Sciatic nerve (tissue), 2 donors: ENCODE measurements at places on chromosomes 11 and 22. TPM values are rescaled to one million over a fixed set of nuclear protein-coding genes. Genes with fewer than 3 reads are reported as not detected.

The ROM1 gene
- 15.2 TPM for total RNA-seq

The CDON gene
- total RNA-seq, result 29.4 TPM

DNA sequence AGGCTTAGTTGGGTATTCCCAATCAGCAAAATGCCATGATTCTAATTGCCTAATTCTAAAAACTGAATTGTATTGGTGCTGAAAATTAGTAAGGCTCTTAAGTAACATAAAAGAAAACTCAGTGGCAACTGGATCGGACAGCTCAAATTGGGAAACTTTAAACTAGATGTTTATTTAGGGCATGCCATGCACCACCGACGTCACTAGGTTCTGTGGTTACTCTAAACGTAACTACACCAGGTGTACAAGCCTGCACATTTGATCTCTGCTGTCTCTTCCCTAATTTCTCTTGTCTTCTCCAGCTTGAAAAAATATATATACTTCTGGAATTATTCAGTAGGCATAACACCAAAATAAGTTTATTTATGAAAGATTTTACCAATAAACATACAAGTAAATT is 378.2 kb downstream of the DCDC1 start:
- DNase-seq, result no peak

DNA sequence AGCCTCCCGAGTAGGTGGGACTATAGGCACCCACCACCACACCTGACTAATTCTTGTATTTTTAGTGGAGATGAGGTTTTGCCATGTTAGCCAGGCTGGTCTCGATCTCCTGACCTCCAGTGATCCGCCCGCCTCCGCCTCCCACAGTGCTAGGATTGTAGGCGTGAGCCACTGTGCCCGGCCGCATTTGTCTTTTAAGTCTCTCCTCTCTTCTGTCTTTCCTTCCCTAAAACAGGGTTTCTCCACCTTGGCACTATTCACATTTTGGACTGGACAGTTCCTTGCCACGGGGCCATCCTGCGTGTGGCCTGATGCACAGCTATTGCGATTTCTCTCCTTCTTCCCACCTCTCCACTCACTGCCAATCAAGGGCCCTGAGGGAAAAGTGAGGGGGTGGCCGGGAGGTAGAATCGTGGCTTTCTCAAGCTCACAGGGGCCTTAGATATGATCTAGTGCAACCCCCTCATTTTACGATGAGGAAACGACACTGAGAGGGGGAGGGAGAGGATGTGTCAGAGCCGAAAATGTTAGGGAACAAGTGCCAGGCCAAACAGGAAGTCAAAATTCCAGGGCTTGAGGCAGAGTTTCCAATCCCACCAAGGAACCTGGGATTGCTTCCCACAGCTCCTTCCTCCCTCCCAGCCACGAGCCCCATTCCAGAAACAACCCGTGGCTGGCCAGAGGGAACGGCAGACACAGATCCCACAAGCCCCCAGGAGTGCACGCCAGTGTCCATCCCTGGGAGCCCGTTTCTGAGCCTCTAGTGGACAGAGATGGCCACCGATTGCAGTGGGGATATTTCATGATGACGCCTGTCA is 21.2 kb downstream of the SCGB1A1 start:
- peak; percentile 75 for DNase-seq

DNA sequence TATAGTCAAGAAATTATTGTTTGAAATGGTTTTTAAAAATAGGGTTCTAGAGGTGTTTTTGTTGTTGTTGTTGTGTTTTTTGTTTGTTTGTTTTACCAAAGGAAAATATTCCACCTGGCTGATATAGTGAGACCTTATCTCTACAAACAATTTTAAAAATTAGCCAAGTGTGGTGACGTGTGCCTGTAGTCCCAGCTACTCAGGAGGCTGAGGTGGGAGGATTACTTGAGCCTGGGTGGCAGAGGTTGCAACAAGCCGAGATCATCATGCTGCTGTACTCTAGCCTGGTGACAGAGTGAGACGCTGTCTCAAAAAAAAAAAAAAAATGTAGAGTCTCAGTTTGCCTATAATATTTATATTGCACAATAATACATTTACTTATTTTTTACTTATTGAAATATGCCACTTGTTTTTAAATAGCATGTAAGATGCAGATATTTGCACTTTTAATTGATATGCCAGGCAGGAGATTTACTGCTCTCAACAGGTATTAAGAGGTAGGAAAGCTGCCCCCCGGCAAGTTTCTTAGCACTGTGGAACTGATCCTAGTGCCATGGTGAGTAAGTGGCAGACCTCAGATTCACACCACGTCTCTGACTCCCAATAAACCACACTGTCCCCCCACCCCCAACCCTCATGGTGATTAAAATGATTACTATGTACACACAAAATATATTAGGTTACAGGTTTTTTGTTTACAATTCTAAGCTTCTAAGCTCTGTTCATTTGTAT is 157.4 kb downstream of the TEAD1 start:
- no peak for DNase-seq

DNA sequence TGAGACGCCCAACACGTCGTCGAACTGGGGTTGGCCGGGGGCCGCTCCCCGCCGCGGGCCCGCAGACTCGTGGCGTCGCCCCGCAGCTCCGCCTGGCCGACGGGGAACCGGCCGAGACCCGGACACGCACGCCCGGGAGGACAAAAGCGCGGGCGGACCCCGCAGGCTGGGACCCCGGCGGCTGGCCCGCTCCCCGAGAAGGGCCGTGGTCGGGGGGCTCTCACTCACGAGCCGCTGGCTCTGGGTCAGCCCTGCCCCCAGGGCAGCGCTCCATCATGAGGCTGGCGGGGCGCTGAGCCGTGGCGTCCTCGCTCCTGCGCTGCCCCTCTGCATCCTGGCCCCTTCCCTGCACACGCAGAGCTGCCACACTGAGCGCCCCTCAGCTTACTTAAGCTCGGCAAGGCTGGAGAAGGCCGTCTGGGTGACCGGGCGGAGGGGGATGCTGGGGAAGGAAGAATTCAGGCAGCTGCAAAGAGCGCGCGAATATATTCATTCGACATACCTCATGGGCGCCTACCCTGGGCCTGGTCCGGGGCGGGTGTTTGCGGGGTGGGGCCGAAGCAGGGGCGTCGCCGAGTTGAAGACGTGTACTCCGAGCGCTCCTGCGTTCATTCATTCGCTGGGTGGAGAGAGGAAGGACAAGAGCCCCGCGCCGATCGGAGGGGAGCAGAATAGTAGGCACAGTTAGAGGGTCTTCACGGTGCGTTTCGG is 579 bp upstream of the CYB5R2 start:
- no peak for DNase-seq

GRCh38 chr11:1869427-1870325 is 16.8 kb downstream of the LSP1 start:
- no peak for DNase-seq

The CSNK2A3 gene
- total RNA-seq, result 2.1 TPM

DNA sequence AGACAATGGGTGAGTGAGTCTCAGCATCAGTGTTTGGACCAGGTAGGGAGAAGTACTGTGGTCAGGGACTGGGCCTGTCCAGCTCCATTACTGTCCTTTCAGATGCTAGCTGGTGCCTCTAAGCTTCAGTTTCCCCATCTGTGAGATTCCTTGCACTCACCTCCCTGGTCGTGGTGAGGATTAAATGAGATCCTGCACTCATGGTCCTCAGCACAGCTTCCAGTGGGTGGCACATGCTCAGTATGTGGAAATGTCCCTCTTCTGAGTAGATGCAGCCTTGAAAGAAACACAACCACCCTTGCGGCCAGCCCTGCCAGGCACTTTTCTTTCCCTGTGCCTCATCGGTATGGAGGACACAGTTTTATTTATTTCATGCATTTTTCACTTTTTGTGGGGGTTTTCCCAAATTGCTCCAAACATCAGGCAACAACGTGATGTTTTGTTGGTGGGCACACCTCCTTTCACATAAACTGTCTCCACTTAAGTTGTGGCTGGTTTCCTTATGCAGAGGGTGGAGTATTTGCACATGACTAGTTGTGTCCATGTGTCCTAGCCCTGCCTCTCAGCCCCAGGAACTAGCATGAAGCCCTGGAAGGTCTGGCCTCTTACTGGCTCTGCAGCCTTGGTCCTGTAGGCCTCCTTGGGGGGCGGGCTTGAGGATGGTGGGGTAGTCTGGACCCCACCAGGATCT is 1.1 kb downstream of the LZTR1 start:
- no peak for DNase-seq

- DNase-seq, result no peak
Measured at GRCh38 chr11:27653990-27654758, 46.1 kb downstream of the BDNF start.

The CRYBB3 gene
- not detected for total RNA-seq

- no peak for DNase-seq
Measured at GRCh38 chr11:102771351-102771750, 9.1 kb downstream of the MMP10 start.
